Suppressor macrophage treated with lipopolysaccharide for 4 hours (primary cell): ENCODE measurements at places on chromosomes 3 and 15.

- DNase-seq, result no peak
Observed at GRCh38 chr3:42684632-42685362, 540 bp upstream of the KLHL40 start.

DNA sequence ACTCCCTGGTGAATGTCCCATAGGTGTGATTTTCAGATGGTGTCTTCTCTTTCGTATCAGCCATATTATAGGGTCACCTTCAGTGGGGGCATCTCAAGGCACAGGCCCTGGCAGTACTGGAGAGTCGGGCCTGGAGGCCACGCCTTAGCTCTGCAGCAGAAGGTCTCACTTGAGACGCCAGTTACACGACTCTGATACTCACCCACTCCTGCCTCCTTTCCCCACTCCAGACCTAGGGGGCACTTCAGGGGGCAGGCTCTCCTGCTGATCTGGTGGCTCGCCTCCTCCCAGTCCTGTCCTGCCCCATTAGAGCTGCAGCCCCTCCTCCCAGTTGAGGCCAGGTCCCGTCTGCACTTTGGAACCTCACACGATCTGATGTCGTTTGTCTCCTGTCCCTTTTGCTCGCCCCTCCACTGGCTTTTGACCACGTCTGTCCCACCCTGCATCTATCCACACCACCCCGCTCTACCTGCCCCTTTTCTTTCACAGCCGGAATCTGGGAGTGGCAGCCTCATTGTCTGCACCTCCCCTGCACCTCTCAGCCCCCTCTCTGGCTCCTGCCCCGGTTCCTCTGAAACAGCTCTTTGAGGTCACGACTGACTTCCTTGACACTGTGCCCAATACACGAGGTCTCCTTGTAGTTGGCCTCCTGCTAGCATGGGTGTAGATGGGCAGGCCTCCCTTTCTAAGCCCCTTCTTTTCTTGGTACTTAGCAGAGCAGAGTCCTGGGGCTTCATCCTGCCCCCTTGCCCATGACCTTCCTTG, 181.9 kb downstream of the NSMCE3 start:
- no peak for DNase-seq

DNA sequence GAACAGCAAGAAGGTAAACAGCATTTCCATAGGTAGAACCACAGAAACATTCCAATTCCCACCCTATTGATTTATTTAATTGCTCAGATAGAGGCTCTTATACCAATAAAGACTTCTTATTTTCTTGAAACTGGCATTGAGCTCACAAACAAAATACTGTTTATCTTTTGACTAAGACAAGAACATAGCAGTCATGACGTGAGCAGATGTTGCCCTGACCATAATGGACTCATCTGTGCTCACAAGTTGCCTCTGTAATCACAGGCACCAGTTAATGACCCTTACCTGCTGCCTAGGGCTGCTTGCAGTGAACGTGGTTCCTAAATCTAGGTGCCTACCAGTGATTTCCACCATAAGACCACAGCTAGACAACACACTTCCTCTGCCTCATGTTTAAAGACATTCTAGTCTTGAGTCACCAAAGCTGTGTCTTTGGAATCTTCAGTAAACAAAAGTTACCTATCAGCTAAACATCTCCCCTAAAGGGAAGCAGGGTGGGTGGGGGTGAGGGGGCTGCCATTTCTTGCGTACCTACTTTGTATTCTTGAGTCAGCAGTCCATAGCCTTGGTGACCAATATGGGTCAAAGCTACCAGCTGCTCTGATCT, 2.1 kb downstream of the FYCO1 start:
- no peak for DNase-seq

DNA sequence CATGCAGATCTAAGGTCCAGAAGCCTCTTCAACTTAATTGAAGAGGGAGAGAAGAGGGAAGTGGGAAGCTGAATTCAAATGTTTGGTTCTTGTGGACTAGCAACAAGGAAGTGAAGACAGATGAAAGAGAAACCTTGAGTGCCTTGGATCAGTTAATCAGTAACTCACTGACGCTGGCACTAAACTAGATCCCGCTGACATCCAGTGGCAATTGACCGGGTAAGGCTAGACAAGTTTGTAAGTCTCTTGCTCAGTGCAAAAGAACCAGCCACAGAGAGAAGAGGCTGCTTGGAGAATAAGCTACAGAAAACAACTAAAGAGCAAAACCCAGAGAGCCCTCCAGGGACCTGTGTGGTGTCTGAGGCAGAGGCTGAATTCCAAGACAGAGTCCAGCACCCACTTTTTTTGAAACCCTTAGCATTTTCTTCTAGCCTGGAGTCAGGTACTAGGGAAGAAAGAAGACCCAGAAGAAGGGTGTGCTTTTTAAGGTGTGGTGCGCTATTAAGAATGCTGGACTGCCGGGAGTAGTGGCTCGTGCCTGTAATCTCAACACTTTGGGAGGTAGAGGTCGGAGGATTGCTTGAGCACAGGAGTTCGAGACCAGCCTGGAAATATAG, 6.9 kb downstream of the PLCH1 start:
- DNase-seq, result peak; percentile 51

- no peak for DNase-seq
Observed at GRCh38 chr3:81761904-81762580, 597 bp upstream of the GBE1 start.

GRCh38 chr3:38111696-38112377, 25.1 kb downstream of the ACAA1 start:
- no peak for DNase-seq

DNA sequence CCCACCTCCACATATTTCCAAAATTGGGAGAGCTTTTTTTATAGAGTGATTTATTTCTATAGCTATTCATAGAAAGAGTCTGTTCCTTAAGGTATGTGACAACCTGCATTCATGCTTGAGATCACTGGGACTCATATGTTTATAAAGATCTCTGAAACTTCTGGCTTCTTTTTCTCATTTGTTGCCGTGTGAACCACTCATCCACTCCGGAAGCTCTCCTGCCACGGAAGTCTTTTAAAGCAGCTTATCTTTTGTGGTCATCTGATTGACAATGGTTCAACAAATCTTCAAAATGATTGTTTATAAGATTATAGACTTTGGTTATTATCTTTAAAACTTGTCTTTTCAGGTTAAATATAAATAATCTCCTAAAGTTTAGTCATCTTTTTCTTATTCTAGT, 260.5 kb downstream of the C3orf38 start:
- no peak for DNase-seq
